ENCODE measurements at places on chromosomes 7 and 10.
A peak's percentile ranks its signal among the peaks of the same experiment; 100 is the strongest.

DNA sequence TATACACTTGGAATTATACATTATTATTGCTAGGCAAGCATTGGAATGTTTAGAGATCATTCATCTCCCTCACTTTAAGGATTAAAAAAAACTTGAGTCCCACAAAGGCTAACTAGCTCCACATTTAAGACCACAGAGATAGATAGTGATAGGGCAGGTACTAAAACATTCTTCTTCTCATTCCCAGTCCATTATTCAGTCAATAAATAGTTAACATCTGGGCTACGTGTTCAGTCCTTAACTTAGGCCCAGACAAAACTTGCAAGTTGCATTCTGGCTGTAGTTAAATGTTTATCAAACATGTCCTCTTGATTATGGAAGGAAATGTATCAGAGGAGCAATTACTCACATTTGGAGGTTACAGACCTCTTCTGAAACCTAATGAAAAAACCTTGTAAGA is 2.4 kb downstream of the GNG11 start:
- DNase-seq = peak; percentile 21

GRCh38 chr7:148871030-148871429 is 13.1 kb downstream of the EZH2 start:
- no peak for DNase-seq

- DNase-seq = no peak
Observed at GRCh38 chr10:79159785-79160184, 91.0 kb downstream of the ZMIZ1 start.

DNA sequence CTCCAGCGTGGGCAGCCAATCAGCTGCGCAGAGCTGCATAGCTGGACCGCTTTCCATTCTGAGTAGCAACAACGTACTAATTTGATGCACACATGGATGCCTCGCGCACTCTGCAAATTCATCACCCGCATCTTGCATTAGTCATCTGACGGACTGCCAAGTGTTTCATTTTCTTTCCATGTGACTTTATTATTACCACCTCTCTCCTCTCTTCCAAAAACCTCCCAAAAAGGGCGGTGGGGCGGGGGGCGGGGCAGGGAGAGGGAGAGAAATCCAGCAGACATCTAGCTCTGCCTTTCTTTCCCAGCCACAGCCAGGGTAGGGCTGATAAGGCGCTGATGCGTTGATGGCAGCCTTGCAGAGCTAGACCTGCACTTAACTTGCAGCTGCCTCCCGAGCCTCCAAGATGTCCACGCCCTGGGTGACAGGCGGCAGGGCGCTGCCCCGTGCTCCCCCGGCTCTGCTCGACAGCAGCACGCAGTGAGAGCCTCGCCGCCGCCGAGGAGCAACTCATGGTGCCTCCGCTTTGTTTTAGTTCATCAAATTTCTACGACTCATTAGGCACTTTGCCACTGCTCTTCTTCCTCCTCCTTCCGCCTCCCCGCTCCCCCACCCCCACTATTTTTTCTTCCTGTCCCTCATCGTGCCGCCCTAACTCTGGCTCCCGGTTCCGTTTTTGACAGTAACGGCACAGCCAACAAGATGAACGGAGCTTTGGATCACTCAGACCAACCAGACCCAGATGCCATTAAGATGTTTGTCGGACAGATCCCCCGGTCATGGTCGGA is 147.3 kb downstream of the CELF2 start:
- no peak for DNase-seq

DNA sequence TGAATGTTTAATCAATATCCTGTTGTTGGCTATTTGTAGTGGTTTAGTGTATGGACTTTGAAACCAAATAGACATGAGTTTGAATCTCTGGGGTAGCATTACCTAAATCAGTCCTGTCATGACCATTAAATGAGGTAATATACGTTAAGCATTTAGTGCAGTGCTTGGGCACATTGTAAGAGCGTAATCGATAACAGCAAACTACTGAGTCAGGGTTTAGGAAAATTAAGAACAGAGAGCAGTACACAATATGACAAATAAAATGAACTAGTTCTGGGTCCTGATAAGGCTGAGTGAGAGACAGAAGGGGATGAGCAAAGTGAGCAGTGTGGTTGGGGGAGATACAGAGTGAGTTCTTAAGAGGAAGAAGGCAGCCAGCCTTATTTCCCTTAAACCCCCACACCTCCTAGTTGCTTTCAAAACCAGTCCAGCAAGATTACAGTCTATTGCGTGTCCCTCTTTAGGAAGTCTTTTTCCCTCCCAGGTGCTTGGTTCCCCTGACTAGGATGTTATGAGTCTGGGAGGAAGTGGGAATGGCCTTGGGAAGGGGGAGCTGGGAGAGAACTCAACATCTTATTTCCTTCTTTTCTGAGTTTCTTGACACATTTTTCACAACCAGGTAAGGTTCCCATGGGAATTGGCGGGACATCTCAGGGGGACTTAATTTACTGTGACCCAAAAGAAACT is 171.0 kb downstream of the SND1 start:
- DNase-seq = no peak

GRCh38 chr10:35909121-35909720 is 267.1 kb upstream of the FZD8 start:
- no peak for DNase-seq

DNA sequence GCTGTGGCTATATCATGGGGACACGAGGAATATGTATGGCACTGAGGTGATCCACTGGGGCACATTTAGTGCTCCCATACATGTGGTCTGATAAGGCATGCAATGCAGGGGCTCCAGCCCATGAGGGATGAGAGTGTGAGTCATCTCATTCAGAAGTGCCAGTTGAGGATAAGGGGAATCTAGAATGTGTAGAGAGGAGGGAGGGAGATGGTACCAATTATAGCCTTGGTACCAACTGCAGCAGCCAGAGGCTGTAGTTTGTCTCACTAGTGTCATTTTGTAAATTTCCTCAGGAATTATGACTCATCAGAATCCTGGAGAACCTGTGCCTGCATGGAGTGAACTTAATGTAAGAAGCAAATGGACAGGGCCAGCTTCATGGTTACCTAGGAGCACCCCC is 46.2 kb downstream of the LAMB4 start:
- no peak for DNase-seq

DNA sequence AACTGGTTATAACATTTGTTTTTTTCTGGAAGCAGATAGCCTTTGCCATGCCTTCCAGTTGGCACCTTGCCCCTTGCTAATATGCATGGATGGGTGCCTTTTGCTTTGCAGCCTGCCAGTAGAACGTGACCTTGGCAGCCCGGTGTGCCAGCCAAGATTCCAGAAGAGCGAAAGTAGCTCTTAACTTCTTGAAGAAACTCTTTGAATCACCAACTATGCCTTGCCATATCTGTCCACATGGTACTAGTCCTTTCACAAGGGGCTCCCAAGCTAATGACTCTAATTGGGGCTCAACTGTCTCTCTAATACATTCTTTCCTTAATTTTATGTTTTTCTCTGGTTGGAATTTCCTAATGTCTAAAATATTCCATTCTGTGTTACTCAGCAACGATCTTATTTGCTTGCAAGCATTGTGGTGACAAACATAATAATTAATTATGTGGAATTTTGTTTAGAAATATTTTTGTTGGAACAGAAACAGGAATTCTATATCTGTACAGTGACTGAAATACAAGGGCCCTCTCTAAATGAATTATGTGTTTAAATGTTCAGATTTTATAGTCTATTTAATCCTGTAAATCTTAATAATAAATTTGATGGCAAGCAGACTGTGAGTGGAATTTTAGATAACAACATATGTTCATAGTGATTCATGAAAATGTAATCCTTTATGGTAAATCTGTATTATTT is 45.8 kb downstream of the HDAC9 start:
- DNase-seq = peak; percentile 76

DNA sequence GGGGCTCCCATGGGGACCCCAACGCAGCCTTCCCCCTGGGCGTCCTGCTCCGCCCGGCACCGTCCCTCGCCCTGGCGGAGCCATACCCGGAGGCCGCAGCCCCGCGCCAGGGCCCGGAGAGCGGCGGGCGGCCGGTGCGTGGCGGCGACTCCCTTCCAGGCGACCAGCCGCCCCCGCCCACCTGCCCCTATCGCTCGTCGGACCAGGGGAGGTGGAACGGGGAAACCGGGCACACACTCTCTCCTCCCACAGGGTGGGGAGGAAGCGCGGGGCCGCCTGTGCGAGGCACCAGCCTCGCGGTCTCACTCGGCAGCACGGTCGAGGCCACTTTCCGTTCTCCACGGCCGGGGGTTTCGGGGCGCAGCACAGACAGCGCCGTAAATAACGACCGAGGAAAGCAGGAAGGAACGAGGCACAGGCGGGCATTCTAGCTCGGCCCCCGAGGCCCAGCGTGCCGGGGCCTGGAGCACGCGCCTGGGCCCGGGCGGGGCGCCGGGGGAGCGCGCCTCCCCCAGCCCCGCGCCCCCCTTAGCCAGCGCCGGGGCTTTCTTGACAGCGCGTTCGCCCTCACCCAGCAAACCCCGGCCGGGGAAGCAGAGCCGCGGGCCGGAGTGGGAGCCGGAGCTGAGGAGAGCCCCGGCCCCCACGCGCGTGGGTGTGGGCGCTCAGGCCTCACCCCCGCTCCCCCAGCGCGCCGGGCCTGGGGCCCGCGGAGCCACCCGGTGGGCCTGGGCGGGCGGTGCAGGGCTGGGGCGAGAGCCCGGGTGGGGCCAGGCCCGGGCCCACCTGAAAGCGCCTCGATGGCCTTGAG is 936 bp downstream of the IGF2BP3 start:
- DNase-seq = no peak

GRCh38 chr7:133048589-133048988 is 33.3 kb downstream of the CHCHD3 start:
- DNase-seq = no peak

DNA sequence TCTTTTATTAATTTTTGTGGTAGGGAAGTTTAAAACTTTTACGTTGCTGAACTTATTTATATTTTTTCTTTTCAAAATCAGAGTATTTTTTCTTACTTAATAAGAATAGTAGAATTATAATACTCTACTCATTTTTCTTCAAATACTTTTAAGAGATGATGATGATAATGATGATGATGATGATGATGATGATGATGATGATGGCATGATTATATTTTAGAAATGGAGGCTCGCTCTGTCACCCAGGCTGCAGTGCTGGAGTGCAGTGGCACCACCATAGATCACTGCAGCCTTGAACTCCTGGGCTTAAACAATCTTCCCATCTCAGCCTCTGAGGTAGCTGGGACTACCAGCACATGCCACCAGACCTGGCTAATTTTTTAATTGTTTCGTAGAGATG is 118.3 kb upstream of the FAM171A1 start:
- no peak for DNase-seq

GRCh38 chr7:140334341-140335057 is 63.8 kb downstream of the SLC37A3 start:
- DNase-seq = no peak

GRCh38 chr10:78972160-78972946 is 96.4 kb upstream of the ZMIZ1 start:
- DNase-seq = peak; percentile 99

DNA sequence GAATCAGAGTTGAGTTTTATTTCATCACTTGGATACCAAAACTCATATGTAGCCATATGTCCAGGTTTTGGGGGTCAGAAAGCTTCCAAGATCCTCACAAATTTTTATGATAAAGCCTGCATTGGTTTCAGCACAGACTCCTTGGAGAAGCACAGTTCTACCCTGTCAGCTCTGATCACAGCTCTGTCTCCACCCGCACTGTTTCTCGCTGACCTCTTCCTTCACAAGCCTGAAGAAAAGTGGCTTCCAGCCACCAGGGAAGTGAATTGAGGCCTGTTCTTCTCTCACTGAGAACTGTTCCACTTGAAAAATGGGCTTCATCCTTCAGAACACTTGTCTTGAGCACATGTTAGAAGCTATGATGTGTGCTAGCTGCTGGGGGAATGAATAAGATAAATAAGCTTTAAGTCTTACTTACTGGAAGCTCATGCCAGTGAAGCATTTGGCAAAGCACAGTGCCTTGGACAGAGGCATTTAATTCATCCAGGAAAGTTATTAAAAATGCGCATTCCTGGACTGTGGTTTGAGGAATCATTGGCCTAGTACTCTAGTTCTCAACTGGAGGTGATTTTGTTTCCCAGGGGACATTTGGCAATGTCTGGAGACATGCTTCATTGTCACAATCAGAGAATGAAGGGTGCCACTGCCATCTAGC is 133.6 kb downstream of the BMPER start:
- no peak for DNase-seq

- DNase-seq = no peak
Observed at GRCh38 chr7:1610013-1610677, 40.3 kb upstream of the PSMG3 start.

DNA sequence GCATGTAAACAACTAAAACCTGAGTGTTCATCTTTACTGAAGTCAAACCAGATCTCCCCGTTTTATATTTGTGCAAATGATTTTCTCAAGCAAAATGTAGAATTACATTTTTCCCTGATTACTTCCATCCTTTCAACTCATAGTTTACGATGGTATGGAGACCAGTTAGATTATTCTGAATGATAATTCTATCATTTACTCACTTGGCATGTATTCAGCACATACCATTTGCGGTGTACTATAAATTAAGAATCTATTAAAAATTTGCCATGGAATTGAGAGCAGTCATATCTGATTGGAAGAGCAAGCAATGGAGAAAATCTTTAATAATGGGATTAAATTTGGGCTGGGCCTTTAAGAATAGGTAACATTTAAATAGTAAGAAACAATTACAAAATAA is 22.4 kb downstream of the DNAJC1 start:
- DNase-seq = no peak

GRCh38 chr10:62430881-62431280 is 56.7 kb downstream of the ZNF365 start:
- DNase-seq = no peak

GRCh38 chr10:71713135-71714030 is 6.2 kb downstream of the C10orf105 start:
- no peak for DNase-seq

DNA sequence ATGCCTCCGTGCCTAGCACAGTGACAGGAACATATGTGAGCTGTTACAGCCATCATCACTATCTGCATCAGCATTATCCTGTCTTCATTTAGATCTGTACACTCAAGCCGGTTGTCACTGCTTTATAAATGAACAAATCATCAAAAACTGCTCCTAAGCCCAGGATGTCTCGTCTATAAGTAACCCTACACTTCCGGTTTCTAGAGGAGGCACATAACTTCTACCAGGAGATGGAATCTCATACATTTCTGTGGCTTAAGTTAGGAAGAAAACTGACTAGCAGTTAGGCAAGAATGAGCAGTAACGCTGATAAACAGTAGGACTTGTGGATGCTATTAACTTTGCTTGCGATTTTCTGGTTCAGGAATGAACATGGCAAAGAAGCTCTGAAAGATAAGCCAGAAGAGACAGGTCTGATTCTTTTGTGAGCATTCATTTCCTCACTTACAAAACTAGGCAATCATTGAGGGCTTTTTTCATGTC is 1199.2 kb downstream of the SORCS3 start:
- DNase-seq = no peak

- peak; percentile 41 for DNase-seq
Observed at GRCh38 chr7:5701085-5701914, 80.2 kb downstream of the RNF216 start.

GRCh38 chr10:59037018-59037389 is 139.4 kb upstream of the PHYHIPL start:
- DNase-seq = no peak

- no peak for DNase-seq
Observed at GRCh38 chr7:102993718-102994029, 80.9 kb downstream of the LRRC17 start.

- peak; percentile 75 for DNase-seq
Observed at GRCh38 chr10:19204246-19204917, 155.8 kb downstream of the MALRD1 start.

- no peak for DNase-seq
Observed at GRCh38 chr10:35140126-35140525, 13.5 kb downstream of the CREM start.

Measured in RCC 7860 (cell line).